ENCODE measurements at places on chromosomes 7 and 10.

- no peak for DNase-seq
These were observed 580 bp downstream of the EEPD1 start for GRCh38 chr7:36153571-36154097.

DNA sequence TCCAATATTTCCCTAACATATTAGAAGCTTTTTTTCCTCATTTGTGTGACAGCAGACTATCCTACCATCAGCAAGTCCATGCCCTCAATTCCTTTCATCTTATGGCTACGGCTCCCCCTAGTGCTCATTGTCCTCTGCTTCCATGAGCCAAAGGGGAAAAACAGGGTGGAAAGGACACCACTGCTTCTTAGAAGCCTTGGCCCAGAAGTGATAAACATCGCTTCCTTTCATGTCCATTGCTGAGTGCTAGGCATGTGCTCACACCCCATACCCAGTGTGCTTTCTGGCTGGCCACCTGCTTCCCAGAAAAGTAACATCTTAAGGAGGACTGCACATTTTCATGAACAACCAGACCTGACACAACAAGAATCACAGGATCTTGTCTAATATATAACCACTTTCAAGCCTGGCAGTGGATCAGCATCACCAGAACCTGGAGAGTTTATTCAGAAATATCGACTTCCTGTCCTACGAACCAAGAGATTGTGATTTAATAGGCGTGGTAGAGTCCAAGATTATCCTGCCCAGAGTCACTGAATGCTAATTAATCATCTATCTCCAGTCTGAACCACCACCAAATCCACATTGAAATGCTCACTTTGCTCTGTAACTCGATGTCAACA, 650.5 kb upstream of the SORCS1 start:
- DNase-seq: no peak

DNA sequence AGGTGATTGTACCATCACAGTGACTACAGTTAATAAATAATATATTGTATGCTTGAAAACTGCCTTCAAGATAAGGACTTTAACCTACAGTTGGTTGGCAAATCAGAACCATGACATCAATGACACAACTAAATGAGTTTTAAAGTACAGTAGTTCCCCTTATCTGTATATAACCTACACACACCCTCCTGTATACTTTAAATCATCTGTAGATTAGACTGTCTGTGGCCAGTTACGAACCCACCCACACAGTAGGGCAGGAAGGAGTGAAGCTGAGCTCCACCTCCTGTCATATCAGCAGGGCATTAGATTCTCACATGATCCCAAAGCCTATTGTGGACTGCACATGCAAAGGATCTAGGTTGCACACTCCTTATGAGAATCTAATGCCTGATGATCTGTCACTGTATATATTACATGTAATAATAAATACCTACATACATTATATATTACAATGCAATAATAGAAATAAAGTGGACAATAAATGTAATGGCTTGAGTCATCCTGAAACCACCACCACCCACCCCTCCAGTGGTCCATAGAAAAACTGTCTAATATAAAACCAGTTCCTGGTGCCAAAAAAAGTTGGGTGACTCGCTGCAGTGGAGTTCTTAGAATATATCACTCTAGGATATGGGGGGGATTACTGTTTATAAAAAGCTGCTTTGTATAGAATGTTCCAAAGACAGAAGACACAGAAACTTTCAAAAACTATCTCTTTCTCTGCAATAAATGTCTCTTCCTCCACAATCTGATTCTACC, 5.6 kb downstream of the TPK1 start:
- no peak for DNase-seq

GRCh38 chr10:32077896-32078485, 21.8 kb upstream of the KIF5B start:
- DNase-seq: no peak

DNA sequence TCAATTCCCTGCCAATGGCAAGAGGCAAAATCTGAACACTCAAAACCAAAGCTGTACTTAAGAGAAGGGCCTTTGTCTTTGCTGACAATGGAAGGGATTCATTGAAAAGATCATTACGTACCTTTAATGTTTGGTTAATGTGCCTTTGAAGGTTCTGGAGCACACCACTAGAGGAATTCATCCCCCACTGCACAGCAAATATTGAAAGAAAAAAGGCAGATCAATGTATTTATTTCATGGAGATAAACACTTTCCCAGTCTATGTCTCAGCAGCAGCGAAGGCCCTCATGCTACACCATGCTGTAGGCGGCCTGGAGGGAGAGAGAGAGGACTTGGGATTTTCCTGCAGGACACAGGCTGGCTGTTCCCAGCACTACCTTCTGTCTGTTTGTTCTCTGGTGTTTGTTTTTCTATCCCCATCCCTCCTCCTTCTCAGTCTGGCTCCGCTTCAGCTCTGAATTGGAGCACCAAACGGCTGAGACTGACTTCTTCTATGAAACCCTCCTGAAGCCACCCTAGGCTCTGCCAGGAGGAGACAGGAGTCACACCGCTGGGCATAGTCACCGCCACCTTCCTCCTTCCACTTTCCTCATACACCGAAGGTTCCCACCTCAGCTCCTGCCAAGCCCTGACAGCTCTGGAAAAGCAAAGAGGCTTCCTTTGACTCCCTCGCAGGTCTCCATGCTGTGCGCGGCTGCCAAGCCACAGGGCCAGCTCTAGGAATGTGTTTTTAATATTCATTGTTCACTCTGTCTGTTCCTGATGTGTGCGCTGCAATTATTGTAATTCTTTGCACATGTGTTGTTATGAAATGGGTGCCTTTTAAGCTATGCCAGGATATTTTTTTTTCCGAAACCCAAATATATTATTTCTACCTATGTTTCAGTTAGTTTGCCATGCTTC, 301.5 kb downstream of the FZD1 start:
- DNase-seq: no peak

DNA sequence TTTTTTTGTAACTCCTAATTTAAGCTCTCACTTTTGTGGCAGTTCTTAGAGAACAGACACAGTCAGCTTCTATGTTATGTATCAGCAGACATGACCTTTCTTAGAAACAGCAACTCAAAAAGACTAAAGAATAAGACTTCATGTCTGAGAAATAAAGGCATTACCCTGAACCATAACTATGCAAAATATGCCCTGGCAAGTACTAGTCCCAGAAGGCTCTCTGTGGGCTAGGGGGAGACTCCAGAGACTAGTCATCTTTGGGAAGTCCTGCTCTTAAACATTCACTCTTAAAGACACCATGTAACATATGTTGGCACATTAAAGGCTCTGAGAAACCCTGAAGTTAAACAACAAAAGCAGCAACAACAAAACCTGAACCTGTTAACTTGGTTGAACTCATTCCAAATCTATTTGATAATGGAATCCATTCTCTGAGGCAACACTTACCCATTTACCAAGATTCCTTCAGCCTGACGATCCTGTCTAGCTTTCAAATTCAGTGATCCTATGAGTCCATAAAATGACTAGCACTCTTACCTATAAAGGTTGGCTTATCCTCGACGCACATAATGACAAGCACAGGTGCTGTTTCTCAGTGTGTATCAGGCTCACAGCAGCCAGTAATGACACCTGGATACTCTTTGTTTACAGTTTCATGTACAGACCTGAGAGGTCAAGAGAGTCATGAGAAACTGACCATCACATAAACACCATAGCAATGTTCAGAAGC, 62.3 kb downstream of the OSBPL3 start:
- no peak for DNase-seq

DNA sequence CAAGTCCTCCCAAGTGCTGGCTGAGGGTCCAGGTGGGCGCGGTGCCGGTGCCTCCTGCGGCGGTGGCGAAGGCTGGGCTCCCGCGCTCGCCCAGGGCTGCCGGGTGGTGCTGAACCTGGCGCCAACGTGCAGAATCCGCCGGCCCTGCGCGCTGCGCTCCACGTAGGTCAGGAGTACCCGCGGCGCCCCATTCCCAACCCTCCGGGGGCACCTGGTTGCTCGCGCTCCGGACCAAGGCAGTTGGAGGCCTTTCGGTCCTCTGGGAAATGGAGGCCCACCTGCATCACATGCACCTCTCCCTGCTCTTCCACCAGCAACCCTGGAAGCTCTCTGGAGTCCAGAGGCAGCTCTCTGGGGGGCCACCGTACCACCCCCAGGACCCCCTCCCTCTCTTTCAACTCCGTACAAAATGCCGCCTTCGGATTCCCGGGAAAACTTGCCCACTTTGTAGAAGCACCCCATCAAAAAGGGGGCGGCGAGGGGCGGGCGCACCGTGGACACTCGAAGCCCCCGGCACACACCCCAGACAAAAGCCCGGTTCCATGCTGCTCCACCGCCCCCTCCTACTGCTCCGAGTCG, 745 bp downstream of the SLC16A9 start:
- DNase-seq: no peak

DNA sequence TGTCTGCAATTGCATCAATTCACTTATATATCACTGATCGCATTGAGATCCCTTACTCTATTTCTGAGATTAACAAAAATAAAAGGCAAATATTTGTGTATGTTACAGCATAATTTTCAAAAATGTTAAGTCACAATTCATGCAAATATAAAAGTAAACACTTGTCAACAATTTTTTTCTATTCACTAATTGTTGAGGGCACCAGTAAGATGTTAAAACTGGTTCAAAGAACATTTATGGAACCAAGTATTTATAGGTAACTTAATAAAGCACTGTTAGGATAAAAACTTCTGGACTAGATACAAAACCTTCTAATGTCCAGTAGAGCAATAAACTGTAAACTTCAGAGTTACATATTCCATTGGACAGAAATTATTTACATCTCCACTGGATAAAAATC, 586.1 kb upstream of the AUTS2 start:
- no peak for DNase-seq

DNA sequence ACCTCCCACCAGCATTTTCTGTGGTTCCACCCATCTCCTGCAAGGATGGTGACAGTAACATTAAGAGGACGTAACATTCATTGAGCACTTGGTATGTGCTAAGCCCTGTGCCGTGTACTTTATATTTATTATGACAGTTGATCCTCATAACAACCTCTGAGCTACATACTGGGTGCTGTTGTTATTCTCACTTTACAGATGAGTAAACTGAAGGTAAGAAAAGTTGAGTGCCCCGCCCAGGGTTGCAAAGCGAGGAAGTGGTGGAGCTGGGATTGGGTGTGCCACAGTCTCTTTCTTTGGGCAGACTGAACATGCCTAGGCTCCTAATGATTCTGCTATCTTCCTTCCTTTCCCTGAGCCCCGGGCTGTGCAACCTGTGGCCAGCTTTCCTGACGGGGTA, 107.4 kb downstream of the SH3PXD2A start:
- no peak for DNase-seq

DNA sequence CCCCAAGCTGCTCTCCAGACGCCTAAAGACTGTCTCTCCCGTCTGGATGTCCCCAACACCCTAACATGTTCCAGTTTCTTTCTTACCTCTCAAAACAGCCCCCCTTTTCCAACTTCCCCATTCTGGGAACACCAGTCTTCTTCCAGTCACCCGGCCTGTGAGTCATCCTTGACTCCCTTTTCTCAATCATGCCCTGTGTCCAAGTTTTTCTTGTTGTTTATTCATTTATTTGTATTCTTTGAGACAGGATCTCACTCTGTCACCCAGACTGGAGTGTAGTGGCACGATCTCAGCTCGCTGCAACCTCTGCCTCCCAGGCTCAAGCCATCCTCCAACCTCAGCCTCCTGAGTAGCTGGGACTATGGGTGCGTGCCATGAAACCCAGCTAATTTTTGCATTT, 15.6 kb downstream of the SNX10 start:
- DNase-seq: no peak

- no peak for DNase-seq
These were observed 96.2 kb downstream of the VOPP1 start for GRCh38 chr7:55475855-55476803.

GRCh38 chr7:2512179-2512661, 7.4 kb upstream of the LFNG start:
- DNase-seq: no peak

DNA sequence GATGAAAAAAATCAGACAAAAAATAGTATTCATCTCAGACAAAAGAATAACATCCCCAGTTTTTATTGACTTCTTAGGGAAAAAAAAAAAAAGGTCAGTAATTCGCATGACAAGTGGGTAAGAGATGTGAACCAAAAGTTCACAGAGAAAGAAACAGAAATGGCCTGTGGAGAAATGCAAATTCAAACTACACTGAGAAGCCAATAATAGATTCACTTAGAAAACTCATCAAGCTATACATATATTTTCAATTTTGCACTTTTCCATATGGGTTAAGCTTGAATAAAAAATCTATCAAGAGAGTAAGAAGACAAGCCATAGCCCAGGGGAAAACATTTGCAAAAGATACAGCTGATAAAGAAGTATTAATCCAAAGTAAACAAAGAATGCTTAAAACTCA, 28.0 kb downstream of the HERC4 start:
- no peak for DNase-seq

DNA sequence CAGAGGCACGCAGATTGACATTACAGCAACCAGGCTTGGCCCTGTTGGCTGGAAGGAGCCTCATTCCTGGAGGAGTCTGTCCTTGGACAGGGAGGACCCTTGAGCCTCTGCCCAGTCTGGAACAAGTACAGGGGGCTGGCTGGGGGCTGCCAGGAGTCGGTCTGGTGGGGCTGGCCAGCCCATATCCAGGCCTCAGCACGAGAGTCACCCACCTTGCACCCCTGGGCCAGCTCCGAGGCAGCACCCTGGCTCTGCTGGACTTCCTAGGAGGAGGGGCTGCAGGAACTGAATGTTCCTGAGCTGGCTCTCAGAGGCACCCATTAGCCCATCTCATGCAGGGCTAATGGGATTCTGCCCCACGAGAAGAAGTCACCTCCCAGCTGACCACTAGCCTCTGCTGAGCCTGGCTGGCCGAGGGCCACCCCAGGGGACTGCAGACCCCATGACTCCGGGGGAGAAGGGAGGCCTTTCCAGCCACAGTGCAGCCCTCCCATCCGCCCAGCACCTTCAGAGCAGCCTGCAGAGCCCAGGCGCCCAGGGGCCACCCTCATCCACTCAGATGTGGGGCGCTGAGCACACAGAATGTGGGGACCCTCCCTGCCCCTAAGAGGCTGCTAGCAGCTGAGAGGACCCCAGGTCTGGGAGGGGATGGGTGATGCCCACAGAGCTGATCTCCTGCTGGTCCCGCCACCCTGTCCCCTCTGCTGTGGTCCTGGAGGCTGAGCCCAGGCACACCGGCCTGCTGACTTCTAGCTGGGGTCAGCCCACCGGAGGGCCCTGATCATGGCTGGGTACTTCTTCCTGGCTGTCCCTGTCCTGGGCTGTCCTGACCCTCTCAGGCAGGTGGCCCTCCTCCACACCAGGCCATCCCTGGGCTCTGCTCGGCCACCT, 14.8 kb upstream of the INPP5A start:
- no peak for DNase-seq

DNA sequence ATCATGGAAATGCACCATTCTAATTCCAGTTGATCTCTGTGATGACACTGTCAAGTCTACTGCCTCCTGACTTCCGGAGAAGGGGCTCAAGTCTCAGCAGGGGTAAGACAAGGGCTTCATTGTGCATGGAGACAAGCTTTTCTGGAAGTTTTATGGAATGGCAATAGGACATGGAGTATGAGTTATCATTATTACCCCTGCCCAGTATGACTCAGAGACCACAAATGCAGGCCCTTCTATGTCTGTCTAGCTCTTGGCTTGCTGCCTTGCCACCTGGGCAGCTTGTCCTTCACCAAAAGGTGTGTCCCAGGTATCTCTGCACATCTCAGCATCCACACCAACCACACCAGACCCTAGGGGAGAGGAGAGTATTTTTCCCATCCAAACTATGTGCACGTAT, 34.9 kb upstream of the KIAA1217 start:
- no peak for DNase-seq
